Activated T-helper 1 cell treated with anti-CD3 and anti-CD28 coated beads, Interleukin-2, amount 50 U/mL, for 16 hours (primary cell): ENCODE measurements at places on chromosomes 4 and X.

DNA sequence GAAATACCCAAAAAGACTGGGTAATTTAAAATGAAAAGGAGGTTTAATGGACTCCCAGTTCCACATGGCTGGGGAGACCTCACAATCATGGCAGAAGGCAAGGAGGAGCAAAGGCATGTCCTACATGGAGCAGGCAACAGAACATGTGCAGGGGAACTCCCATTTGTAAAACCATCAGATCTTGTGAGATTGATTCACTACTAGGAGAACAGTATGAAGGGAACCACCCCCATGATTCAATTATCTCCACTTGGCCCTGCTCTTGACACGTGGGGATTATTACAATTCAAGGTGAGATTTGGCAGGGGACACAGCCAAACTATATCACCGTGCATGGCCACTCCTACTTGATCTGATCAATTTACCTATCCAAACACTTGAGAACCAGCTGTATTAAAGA is 131.5 kb upstream of the LDB2 start:
- DNase-seq, result no peak

- DNase-seq, result no peak
Observed at GRCh38 chrX:10847333-10847732, 226.9 kb upstream of the MID1 start.

- no peak for DNase-seq
Observed at GRCh38 chr4:66524781-66525180, 854.5 kb upstream of the EPHA5 start.

DNA sequence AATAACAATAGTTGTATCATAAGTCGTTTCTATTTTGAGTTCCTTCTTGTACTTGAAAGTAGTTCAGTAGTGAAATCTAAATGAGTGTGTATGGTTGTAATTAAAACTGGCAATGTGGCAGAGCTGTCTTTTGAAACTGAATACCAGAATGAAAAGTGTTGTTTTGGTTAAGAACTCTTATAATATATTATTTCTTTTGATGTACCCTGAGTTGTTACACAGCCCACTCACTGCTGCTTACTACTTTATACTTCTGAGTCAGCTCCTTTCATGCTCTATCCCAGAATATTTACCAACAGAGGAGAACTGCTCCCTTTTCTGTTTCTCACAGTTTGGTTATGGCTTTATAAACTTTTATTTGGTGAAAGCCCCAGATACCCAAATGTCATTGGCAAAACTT is 28.8 kb downstream of the FAM199X start:
- no peak for DNase-seq

GRCh38 chr4:114318309-114318708 is 280.3 kb upstream of the UGT8 start:
- no peak for DNase-seq

- no peak for DNase-seq
Observed at GRCh38 chr4:55358668-55359067, 12.6 kb downstream of the SRD5A3 start.

DNA sequence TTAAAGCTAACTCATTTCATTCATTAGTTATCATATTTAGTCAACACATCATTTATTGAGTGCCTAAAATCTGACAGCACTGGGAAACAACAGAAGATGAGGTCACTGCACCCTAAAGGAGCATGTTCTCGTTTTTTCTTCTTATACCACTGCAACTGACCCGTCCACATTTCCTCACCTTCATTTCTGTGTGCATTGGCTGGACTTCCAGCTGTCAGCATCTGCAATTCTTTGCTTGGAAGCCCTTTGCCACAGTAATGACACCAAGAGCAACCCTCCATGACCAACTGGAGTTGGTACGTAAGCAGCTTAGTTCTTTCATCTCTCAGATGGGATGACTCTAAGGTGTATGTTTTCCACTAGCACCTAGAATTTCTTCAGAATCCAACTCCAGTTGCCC is 13.2 kb downstream of the SHROOM3 start:
- no peak for DNase-seq

- DNase-seq, result no peak
Observed at GRCh38 chr4:118765399-118765798, 70.5 kb downstream of the SEC24D start.

- DNase-seq, result no peak
Observed at GRCh38 chrX:34901761-34902160, 40.8 kb upstream of the FAM47B start.

DNA sequence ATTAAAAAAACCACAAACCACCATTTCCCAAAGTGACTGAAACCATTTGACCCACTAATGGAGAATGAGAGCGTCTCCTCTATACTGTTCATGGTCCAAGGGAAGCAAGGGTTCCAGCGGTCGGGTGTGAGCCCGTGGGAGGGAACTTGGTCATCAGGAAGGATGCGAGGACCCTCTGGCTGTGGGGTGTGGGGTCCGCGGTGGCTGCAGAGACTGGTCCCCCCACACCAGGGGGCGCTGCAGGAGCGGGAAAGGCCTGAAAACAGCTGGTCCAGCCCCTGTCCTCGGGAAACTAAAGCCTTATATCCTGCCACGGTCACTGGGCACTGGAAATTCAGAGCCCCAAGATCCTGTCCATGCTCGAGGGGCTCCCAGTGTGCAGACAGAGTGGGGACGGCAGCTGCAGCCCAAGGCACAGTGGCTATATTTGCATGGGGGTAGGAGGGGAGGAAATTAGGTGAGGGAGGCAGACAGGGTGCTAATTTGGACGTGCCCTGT is 4.3 kb downstream of the BLOC1S4 start:
- peak; percentile 73 for DNase-seq

GRCh38 chrX:104113222-104113965 is 1.1 kb downstream of the ZCCHC18 start:
- DNase-seq, result peak; percentile 23

GRCh38 chr4:185738038-185738552 is 73.9 kb downstream of the SORBS2 start:
- no peak for DNase-seq

DNA sequence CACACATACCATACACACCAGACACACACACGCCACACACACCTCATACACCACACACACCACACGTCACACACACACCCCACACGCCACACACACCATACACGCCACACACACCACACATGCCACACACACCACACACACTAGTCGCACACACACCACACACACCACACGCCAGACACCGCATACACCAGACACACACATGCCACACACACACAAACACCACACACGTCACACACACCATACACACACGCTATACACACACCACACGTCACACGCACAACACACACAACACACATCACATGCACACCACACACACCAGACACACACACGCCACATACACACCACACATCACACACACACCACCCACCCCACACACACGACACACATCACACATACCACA is 32.0 kb downstream of the FAM53A start:
- no peak for DNase-seq

GRCh38 chr4:152735906-152736305 is 43.6 kb downstream of the TIGD4 start:
- DNase-seq, result no peak

- no peak for DNase-seq
Observed at GRCh38 chr4:113013751-113014150, 35.7 kb upstream of the ANK2 start.

- DNase-seq, result no peak
Observed at GRCh38 chrX:17913801-17914200, 52.7 kb upstream of the RAI2 start.

DNA sequence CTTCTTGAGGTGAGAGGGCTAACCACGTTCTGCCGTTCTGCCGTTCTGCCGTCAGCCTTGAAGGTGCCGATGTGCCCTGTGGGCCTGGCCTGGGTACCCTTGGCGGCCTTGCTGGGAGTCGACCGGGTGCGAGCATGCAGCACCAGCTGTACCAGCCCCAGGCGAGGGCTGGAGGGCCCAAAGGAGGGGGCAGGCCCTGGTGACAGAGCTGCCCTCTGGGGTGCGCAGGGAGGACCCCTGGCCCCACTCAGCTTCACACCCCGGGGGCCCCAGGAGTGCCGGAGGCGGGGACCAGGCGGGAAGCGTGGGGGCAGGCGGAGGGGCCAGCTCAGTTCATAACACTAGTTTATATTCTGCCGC is 22.1 kb downstream of the UVSSA start:
- DNase-seq, result no peak

DNA sequence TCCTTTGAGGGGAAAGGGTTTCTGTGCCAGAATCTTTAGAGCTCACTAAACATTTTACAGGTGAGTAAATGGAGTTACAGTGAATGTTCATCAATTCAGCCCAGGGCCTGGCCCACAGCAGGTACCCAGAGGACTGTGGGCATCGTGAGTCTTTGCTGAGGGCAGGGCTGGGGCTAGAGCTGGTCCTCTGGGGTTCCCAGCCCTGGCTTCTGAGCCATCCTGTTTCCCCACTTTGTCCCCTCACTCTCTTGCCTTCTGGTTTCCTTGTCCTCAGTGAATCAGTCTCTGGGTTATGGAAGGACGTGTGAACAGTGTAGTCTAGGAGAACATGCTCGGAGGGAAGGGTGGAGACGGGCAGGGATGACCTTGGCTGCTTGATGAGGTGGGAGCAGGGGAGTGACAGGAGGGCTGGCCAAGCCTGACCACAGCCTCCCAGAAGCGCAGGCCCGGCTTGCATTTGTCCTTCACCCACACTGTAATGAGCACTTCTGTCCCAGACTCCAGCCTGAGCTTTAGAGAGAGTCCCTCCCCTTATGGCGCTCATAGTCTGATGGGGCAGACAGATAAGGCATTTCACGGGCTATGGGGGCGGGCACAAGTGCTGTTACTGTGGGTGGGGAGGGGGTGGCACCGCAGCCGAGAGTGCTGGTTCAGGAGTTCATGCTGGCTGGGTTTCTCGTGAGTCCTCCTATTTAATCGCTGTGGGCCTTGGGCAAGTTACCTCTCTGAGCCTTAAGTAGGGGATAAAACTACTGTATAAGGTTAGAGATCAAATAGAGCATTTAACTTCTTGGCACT is 17.3 kb downstream of the TBC1D14 start:
- DNase-seq, result peak; percentile 46

- DNase-seq, result no peak
Observed at GRCh38 chr4:105950701-105951100, 55.4 kb downstream of the NPNT start.

- DNase-seq, result no peak
Observed at GRCh38 chrX:24025741-24026403, 1.1 kb downstream of the KLHL15 start.

DNA sequence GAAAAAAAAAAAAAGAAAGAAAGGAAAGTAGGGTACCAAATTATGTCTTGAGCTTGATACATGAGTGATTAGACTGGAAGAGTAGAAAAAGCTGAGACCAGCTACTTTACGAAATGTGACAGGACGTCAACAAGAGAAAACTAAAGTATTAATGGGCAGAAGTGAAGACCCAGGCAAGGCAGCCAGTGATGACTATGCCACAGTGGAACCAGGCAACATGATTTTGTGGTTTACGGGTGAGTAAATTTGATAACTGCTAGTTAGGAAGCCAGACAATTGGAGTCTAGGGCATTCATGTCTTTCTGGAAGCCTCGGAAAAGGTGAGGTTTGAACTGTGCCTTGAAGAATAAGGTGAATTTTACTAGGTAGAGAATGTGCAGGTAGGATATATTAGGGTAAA is 326.4 kb downstream of the TENM3 start:
- DNase-seq, result no peak

GRCh38 chr4:101009471-101009870 is 337.9 kb downstream of the PPP3CA start:
- no peak for DNase-seq

- no peak for DNase-seq
Observed at GRCh38 chr4:149370785-149371420, 444.7 kb downstream of the IQCM start.

GRCh38 chr4:76691807-76692582 is 205.9 kb downstream of the SOWAHB start:
- no peak for DNase-seq

GRCh38 chrX:103531002-103531401 is 11.7 kb upstream of the RAB40A start:
- no peak for DNase-seq

DNA sequence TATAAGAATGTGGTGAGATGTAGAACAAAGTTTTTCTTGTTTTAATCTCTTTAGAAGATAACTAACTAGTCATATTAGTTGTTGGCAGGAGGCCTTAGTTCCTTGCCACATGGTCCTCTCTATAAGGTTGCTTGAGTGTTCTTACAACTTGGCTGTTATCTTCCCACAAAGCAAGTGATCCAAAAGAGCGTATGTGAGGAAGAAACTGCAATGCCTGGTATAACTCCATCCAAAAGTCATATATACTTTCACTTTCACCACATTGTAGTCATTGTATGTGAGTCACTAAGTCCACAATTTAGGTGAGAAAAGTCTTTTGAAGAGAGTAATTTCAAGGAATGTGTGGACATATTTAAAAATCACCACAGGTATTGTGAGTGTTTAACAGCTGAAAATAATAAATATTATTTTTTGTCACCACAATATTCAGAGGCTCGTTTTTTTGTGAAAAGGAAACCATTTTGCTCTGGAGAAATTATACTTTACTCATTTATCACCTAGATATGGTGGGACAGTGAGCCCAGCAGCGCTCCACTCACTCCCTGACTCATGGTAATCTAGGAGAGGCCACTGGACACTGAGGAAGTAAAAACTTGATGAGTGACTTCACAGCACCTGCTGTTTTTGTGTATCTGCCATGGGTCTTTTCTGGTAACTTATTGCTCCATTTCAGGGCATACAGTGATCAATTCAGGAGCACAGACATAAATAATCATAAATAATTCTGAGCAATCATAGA is 369.4 kb upstream of the NDST3 start:
- no peak for DNase-seq

- no peak for DNase-seq
Observed at GRCh38 chr4:141390571-141390970, 169.9 kb downstream of the ZNF330 start.

DNA sequence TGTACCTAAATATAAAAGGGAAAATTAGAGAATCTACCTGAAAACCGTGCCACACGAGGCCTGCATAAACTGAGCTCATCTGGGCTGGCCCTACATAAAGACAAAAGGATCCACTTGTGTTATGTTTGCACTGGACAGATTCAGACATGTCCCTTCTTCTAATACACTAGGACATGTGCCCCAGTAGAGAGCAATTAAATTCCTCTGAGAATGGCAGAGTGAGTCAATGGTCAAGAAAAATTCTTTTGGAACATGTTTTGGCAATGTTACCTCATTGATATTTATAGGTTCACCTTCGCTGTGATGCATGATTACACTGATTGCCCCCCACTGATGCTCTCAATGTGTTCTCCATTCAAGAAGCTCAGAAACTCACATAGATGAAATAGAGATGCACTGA is 95.2 kb downstream of the MANBA start:
- no peak for DNase-seq

DNA sequence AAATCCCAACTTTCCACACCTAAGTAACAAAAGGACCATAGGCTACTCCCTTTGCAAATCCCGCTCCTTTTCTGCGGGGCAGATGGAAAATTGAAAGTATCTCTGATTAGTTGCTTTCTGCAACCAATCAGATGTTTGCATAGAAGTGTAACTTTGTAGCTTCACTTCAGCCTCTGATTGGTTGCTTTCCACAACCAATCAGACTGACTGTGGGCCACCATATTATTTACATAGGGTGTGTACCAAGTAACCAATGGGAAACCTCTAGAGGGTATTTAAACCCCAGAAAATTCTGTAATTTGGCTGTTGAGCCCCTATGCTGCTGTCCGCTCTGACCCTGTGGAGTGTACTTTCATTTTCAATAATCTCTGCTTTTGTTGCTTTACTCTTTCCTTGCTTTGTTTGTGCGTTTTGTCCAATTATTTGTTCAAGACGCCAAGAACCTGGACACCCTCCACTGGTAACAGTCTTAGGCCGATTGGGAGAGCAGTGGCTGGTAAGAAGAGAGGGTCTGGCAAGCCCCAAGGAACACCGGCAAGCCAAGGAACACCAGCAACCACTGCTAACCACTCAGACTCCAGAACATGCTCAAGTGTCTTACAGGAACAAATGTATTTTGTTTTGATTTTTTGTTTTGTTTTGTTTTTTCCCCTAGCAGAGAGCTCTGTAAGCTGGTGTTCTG is 125.5 kb upstream of the MAP3K15 start:
- DNase-seq, result no peak
